ENCODE measurements at places on chromosomes 11 and 22.

GRCh38 chr11:12149672-12150225 is 39.4 kb downstream of the MICAL2 start:
- DNase-seq: no peak

GRCh38 chr22:19063581-19064353 is 58.4 kb downstream of the DGCR2 start:
- DNase-seq: no peak

DNA sequence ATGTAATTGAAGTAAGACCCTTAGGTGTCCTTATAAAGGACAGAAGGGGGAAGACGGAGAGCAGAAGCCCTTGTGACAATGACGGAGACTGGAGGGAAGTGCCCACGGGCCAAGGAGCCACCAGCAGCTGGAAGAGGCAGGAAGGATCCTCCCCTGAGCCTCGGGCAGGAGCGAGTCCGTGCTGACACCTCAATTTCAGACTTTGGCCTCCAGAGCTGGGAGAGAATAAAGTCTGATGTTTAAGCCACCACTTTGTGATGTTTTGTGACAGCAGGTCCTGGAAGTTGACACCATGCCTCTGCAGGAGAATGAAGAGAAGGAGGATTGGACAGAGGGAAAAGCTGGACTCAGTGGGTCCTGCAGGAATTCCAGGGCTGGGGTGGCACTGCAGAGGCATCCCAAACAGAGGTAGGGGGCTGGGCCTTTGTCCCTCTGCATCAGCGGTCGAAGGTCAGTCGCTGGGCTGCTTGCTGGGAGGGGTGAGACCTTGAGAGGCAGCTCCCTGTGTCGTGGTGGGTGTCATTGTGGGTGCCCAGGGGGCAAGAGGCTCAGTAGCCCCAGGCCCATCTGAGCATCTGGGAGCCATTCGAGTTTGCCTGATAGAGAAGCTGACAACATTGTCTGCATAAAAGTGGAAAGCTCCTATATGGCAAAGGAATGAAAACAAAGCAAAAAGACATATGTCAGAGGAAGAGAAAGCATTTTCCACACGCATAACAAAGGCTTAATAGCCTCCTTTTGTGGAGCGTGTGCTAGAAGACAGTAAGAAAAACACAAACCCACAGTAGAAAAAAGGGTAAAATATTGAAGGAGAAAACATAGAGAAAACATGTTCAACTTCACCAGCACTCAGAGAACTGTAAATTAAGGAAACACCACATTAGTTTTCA is 68.8 kb downstream of the RTL6 start:
- DNase-seq: no peak

- peak; percentile 11 for DNase-seq
These were observed 10.7 kb downstream of the XNDC1N start for GRCh38 chr11:71917646-71918140.

GRCh38 chr11:69912161-69912910 is 93.1 kb upstream of the FGF3 start:
- DNase-seq: no peak

- peak; percentile 56 for DNase-seq
These were observed at the start of gene ME3 for GRCh38 chr11:86672007-86672621. TSS of gene ME3 (minus strand) at chr11:86672616.

- no peak for DNase-seq
These were observed 8.7 kb downstream of the DRAP1 start for GRCh38 chr11:65927904-65928397.

DNA sequence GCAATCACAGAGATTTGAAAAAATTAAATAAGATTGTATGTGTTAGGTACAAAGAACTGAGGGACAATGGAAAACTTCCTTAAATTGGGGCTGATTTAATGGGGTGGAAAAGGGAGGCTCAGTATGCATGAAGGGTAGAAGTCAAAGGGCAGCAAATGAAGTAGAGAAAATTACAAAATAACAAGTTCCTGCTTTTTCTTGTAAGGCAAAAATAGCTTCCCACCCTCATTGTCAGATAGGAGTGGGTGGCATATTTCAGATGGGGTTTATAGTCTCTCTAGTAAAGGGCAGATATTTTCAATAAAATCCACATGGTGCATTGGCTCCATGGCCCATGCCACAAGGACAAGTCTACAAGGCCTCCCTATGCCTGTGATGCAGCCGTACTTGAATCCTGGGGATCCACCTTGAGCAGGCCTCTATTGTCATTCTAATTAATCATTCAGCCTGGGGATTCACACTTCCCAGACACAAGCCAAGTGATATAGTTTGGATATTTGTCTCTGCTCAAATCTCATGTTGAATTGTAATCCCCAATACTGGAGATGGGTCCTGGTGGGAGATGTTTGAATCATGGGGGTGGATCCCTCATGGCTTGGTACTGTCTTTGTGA is 36.7 kb upstream of the SESN3 start:
- no peak for DNase-seq

GRCh38 chr11:115317277-115318185 is 186.7 kb downstream of the CADM1 start:
- DNase-seq: no peak

DNA sequence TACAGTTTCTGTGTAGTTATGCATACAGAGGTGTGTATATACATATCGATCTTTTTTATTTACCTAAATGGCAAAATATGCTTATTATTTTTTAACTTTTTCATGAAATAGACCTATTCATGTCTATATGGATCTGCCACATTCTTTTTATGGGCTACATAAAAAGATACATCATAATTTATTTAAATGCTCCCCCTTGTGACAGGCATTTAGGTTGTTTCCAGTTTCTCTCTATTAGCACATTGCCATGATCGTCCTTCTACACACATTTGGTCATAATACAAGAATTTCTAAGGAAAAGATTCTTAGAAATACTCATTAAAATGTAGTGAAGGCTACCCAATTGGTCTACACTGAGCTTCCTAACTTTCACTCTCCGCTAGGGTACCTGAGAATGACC is 1067.4 kb downstream of the OPCML start:
- DNase-seq: no peak

DNA sequence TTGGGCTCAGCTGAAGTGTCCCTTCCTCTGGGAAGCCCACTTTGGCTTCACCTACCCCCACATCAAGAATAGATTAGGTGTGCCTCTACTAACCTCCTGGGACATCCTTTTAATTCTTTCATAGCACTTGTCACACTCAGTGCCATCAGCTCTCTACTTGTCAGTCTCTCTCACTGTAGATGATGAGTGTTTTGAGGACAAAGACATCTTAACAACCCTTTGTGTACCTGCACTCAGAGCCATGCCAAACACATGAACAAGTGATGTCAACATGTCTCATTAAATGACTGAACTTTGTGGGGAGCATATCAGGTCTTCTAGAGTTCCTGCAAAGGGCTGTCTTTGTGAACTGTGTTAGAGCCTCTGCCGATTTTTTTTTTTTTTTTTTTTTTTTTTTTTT is 87.0 kb upstream of the AMOTL1 start:
- no peak for DNase-seq

DNA sequence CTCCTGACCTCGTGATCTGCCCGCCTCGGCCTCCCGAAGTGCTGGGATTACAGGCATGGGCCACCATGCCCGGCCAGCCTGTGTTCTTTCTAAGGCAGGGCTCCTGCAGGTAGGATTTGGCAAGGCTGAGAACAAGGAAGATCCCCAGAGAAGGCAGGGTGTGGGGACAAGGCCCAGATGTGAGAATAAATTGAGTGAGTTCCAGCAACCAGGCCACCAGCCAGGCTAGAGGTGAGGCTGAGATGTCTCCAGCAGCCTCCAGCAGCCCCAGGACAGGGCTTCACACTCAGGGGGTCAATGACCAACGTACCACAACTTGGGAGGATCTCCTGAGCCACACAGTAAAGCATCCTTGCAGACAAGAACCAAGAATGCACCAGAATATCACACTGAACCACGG is 75.1 kb downstream of the BUD13 start:
- no peak for DNase-seq

GRCh38 chr11:21262992-21263391 is 593.6 kb downstream of the NELL1 start:
- no peak for DNase-seq

DNA sequence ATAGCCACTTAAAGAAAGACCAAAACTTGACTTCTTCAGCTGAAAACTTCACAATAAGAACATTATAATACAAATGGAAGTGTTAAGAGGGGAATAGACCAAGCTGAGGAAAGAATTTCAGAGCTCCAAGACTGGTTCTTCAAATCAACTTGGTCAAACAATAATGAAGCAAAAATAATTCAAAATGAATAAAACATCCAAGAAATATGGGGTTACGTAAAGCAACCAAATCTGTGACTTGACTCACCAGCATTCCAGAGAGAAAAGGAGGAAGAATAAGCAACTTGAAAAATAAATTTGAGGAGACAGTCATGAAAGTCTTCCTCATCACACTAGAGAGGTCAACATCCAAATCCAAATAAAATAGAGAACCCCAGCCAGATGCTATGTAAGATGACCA is 31.4 kb downstream of the XKR3 start:
- DNase-seq: no peak

- peak; percentile 87 for DNase-seq
These were observed 62.4 kb downstream of the NECTIN1 start for GRCh38 chr11:119666463-119667131.

DNA sequence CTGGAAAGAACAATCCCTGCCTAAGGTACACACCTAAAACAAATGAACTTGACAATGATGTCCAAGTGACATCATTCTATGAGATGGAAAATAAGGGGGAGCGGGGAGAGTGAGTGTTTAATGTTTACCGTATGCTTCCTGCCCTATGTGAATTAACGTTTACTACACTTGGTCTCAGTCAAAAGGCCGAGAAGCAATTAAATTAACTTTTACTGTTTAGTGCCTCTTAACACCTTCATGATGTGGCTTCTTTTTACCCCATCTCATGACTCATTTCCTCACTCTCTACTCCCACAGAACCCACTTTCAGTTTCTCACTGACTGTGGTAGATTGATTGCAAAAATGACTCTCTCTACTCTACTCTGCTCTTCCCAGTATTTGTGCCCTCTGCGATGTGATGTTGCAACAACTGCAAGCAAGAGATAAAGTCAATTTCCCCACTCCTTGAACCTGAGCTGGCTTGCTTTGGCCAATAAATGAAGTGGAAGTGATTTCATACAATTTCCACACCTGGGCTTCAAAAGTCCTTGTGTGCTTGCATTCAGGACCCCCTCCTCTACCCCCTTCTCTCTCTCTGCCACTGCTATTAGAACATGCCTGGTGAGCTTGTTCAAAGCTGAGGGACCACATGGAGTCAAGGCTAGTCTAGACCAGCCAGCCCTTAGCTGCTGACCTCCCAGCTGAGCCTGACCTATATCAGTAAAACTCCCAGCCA is 11.6 kb upstream of the ALKBH3 start:
- DNase-seq: peak; percentile 73

DNA sequence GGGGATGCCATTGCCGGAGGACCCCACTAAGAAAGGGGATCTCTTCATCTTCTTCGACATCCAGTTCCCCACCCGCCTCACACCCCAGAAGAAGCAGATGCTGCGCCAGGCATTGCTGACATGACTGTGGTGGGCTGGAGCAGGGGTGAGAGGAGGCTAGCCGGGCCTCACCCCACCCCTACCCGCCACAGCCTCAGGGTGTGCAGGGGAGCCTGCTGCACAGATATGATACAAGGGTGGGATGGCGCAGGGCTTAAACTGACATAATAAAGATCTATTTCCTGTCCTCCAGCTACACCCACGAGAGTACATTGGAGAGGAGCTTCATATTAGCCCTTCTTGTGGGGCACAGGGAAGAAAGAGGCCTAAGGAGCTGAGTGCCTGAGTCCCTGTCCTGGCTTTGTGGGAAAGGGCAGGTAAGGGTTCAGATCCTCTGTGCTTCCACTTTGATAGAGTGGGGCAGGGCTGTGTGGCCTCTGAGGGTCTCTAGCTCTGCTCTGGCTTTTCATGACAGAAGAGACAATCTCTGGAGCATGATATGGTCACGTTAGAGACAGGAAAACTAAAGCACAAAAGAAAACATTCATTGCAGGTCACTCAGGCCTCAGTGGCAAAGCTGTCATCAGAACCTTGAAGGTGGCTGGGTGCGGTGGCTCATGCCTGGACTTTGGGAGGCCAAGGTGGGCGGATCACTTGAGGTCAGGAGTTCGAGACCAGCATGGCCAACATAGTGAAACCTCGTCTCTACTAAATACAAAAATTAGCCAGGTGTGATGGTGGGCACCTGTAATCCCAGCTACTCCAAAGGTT is 12.4 kb downstream of the UCP2 start:
- DNase-seq: no peak

- no peak for DNase-seq
These were observed 201.4 kb downstream of the GRIA4 start for GRCh38 chr11:105811242-105811641.

GRCh38 chr11:26948881-26949280 is 45.0 kb upstream of the FIBIN start:
- no peak for DNase-seq

GRCh38 chr22:36562261-36562835 is 33.4 kb upstream of the EIF3D start:
- DNase-seq: peak; percentile 78

- no peak for DNase-seq
These were observed 56.4 kb downstream of the ARFGAP3 start for GRCh38 chr22:42800451-42801251.

- DNase-seq: no peak
These were observed 55.9 kb upstream of the BMAL1 start for GRCh38 chr11:13221722-13222121.

GRCh38 chr22:48185071-48186055 is 1422.9 kb downstream of the TBC1D22A start:
- no peak for DNase-seq

GRCh38 chr22:40007853-40008710 is 13.3 kb downstream of the FAM83F start:
- no peak for DNase-seq

All from AG08395 (cell line).